Astrocyte (in vitro differentiated cells and primary cell): ENCODE measurements at places on chromosomes 7 and 10.
A peak's percentile ranks its signal among the peaks of the same experiment; 100 is the strongest.

- no peak for DNase-seq
- H3K4me3 ChIP-seq, result no peak overlapping the region
- H3K27ac ChIP-seq, result no peak overlapping the region
- H3K4me1 ChIP-seq, result no peaks in the 10 kb centered on the region
- H3K27me3 ChIP-seq, result no peaks in the 10 kb centered on the region
- H3K36me3 ChIP-seq, result no peaks in the 10 kb centered on the region
Measured at GRCh38 chr7:38903057-38903456, 5.9 kb downstream of the VPS41 start.

DNA sequence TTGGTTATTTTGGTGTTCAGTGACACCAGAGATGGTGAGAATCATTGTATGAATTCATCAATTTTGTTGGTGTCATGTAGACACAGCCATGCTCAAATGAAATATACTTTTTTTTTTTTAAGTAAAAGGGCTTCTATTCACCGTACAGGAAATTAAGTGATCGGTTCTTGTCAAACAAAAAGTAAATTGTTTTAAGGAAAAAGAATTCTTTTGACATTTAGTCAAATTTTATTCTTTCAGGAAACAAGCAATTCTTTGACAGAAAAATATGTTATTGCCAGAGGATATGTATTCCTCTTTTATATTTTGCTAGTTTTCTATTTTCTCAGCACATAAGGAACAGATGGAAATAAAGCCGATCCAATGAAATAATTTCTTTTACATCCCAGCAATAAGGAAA, 551.9 kb downstream of the MAGI2 start:
- H3K27me3 ChIP-seq, result no peaks in the 10 kb centered on the region
- H3K4me1 ChIP-seq, result no peaks in the 10 kb centered on the region
- no peak overlapping the region for H3K27ac ChIP-seq
- no peak overlapping the region for H3K4me3 ChIP-seq
- no peaks in the 10 kb centered on the region for H3K36me3 ChIP-seq

- no peak overlapping the region for H3K27ac ChIP-seq
- DNase-seq, result no peak
- no peaks in the 10 kb centered on the region for H3K27me3 ChIP-seq
- no peaks in the 10 kb centered on the region for H3K36me3 ChIP-seq
- no peaks in the 10 kb centered on the region for H3K4me1 ChIP-seq
- H3K4me3 ChIP-seq, result no peak overlapping the region
Measured at GRCh38 chr10:19194866-19195265, 146.3 kb downstream of the MALRD1 start.

DNA sequence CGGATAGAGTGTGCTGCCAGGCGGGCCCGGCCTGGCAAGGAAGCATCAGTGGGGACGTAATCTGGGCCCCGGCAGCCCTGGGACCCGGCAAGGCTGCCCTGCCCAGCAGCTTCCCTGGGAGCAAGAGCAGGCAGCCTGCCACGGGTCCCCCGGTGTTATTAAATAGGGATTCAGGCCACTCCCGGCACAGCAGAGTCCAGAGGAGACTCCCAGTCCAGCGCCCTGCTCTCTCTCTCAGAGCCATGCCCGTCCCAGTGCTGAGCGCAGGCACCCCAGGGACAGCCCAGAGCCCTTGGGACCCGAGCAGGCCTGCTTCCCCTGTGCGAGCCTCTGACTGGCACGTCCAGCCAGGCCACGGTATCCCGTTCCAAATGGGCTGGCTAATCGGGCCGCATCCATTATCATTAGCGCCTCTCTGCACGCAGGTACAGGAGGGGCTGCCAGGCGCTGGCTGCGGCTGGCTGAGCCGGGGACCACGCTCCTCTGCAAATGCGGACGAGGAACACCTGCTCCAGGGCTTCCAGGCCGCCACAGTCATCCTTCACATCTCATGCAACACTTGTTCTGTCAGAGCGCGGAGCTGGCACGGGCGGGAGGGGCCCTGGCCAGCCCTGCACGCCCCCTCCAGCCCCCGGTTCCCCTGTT, 344.2 kb upstream of the MKI67 start:
- H3K4me3 ChIP-seq, result no peak overlapping the region
- no peaks in the 10 kb centered on the region for H3K27me3 ChIP-seq
- no peak for DNase-seq
- H3K4me1 ChIP-seq, result no peaks in the 10 kb centered on the region
- no peaks in the 10 kb centered on the region for H3K36me3 ChIP-seq

- no peaks in the 10 kb centered on the region for H3K36me3 ChIP-seq
- H3K4me3 ChIP-seq, result no peak overlapping the region
- H3K4me1 ChIP-seq, result no peaks in the 10 kb centered on the region
- DNase-seq, result no peak
- H3K27ac ChIP-seq, result no peak overlapping the region
Measured at GRCh38 chr7:83366629-83367028, 203.9 kb upstream of the PCLO start.

DNA sequence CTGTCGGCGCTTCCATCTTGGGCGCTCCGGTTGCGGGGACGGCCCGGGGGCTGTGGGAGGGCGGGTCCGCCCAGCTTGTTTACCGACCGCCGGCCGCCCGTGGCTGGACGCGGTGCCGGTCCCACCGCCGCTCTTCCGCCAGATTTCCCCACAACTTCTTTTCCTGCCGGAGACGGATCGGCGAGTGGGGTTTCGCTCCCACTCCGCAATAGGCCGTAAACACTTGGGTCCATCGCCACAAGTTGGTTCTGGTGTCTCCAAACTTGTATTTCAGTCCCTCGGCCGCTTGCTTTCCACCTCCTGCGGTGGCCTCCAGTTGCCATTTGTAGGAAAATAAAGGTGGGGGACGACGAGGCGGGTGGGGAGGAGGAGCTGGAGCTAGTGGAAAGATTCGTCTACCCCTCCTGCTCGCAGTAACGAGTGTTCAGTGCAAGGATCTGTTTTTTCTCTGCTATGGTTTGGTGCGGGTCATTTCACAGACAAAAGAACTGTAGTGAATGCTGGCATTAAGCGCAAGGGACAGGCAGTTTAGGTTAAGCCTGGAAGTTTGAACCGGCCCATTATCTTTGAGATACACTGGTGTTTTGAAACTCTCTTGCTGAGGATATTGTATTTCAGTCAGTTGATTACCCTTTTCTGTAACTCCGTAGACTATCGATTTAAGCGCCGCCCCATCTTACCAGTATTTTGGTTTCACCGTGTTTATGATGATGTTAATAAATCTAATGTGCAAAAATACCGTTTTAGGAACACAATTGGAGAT, 24.3 kb upstream of the ZRANB1 start:
- no peaks in the 10 kb centered on the region for H3K36me3 ChIP-seq
- peak overlapping the region; percentile 94 for H3K27ac ChIP-seq
- peak overlapping the region; percentile 84 for H3K4me3 ChIP-seq
- H3K4me1 ChIP-seq, result peaks cover 10% of the 10 kb centered on the region

GRCh38 chr7:14001139-14001538, 11.7 kb upstream of the ETV1 start:
- H3K4me1 ChIP-seq, result no peaks in the 10 kb centered on the region
- H3K27me3 ChIP-seq, result no peaks in the 10 kb centered on the region
- no peak overlapping the region for H3K27ac ChIP-seq
- no peak for DNase-seq

GRCh38 chr7:135215698-135216097, 4.4 kb upstream of the WDR91 start:
- H3K4me3 ChIP-seq, result no peak overlapping the region
- peaks cover 1% of the 10 kb centered on the region for H3K4me1 ChIP-seq
- H3K27ac ChIP-seq, result no peak overlapping the region
- DNase-seq, result no peak
- no peaks in the 10 kb centered on the region for H3K27me3 ChIP-seq
